Stimulated activated CD8-positive, alpha-beta memory T cell treated with anti-CD3 and anti-CD28 coated beads, Interleukin-15, amount 100 ng/mL, for 24 hours (primary cell): ENCODE measurements at places on chromosomes 5 and 9.

- DNase-seq: no peak
Observed at GRCh38 chr9:137127301-137128157, 11.4 kb upstream of the GRIN1 start.

- no peak for DNase-seq
Observed at GRCh38 chr5:179313849-179314521, 31.3 kb downstream of the ADAMTS2 start.

GRCh38 chr5:142334538-142334937, 9.7 kb upstream of the SPRY4 start:
- no peak for DNase-seq

DNA sequence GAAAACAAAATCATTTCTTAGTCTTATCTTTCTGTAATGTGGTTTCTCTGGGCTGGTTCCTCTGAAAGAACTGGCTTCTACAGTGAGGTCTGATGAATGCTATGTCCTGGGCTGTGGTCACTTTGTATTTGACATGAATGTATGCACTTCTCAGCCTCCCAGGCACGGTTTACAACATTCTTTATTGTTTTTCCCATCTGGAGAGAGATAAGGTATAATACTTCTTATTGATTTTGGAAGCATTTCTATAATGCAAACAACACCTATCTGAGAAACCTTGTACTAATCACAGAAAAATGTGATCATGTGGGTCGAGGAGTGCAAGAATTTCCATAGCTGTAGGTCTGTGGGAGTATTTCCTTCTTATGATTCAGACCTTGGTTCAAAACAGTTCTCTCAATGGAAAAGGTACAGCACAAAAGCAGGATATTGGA, 46.9 kb downstream of the ACTBL2 start:
- DNase-seq: no peak

DNA sequence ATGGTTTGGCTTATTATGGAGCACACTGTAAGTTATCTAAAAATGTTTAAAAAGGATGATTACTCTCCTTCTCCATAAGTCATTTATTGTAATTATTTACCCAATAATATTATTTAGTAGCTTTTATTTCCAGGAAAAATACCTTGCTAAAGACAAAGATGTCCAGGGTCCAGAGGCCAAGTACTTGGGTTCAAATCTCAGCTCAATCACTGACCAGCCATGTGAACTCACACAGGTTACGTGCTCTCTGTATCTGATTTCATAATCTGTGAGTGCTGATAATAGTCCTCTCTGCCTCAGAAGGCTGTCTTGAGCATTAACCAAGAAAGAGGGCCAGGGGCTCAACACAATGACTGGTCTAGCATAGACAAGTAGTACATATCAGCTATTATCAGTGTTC, 27.0 kb downstream of the ALDH1A1 start:
- no peak for DNase-seq

GRCh38 chr5:158880483-158881001, 219.2 kb downstream of the EBF1 start:
- DNase-seq: no peak
